ENCODE measurements at places on chromosomes 5 and 9.

DNA sequence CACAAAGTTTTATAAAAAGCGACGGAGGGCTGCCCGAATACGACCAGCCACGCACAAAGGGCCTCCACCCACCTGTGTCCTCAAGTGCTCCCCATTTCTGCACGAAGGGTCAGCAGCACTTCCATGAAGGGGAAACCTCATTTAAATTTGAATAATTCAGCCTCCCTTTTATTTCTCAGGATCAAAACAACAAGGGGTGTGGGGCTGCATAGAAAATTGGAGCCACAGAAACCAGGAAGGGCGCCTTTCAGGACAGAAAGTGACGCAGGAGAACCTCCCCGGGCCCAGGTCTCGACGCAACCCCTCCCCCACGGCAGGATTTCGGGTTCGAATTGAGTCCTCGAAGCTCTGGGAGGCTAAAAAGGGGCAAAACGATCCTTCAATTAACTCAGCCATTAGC, 2.1 kb downstream of the NRARP start:
- DNase-seq: no peak

DNA sequence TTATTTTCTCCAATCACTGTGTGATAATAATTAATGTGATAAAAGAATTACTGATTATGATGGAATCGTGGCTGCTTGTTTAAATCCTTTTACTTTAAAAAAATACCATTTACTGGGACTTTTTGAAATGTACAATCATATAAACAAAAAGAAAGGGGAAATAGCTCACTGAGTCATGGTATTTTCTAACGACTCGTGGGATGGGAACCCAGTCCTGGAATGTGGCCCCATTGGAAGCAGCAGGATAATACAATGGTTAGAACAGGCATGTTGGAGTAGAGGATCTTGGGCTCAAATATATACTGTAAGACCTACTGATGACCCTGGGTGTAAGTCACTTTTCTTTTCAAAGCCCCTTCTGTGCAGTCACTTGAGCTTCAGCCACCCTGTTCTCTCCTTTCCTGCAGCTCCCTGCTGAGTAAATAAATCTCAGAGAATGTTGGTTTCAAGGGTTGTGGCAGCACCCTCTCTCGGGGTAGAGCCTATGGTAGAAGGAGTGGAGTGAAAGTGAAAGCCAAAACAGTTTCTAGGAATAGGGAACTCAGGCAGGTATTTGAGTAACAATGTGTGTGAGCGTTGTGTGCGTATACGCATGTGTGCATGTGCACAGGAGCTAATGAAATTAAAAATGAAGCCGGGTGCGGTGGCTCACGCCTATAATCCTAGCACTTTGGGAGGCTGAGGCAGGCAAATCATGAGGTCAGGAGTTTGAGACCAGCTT, 40.8 kb upstream of the LARP1 start:
- no peak for DNase-seq

DNA sequence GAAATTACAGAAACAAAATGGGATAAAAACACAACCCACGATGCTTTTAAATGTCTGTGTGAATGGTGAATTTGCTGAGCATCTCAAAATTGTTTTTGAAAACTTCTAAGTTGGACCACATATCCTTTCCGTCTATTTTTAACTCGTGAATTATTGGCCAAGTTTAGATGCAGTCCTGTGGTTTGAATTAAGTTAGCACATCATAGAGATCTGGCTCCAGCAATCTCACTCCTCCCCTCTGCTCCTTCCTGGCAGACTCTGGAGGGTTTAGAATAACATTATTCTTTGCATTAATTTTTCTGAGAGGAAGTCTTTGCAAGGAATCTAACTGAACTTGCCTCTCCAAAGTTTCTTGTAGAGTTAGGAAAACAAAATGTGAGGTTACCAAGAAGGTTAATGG, 14.5 kb upstream of the ANKRD55 start:
- DNase-seq: no peak

DNA sequence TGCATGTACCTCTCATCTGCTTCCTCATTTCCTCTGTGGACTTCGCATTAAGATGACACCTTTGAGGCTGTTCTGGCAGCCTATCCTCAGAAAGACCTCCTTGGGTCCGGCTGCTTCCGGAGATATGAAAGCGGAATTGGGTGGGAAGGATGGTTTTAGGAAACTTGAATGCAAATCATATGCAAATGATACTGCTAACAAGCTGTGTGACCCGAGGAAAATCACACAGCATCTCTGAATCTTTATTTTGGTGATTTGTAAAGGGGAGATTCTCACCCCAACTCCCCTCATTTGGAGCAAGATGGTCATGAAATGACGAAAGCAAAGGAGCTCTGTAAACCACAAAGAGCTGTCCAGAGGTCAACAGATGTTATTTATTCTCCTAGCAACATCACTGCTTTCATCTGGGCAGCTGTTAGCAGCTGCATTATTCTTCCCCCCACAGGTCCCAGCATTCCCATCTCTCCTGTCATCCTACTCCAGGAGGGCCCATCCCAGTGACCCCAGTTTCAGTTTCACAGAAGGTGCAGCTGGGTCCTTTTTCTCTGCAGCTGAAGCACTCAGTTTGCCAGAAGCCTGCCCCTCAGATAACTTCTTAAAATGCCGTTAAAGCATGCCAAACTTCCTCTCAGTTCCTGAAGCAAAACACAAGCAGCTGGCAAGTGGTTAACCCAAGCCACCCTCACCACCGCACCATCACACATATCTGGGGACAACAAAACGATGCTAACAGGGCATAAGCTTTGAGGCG, 269.5 kb downstream of the SEC61B start:
- DNase-seq: no peak

- no peak for DNase-seq
These were observed 102.3 kb downstream of the PJA2 start for GRCh38 chr5:109307456-109307855.

DNA sequence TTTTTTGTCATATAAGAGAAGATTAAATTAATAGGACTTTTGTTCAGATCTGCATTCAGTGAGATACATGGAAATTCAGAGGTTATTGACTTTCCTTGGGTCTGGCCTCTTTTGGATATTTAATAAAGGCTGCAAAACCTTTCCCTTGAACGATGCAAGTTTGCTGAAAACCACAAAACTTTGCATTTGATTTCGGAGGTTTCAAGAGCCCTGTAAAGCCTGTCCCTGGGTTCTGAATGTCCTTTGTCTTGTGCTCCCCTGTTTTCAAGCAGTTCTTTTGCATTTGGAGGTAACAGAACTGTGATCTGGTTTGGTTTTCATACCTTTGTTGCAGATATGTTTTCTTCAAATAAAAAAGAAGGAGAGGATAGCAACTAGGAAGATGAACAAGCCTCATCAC, 188.1 kb upstream of the DMRT1 start:
- no peak for DNase-seq

All from occipital lobe (tissue), 3 donors.